ENCODE measurements at places on chromosomes 6 and 20. TPM values are rescaled to one million over a fixed set of nuclear protein-coding genes. Genes with fewer than 3 reads are reported as not detected.

DNA sequence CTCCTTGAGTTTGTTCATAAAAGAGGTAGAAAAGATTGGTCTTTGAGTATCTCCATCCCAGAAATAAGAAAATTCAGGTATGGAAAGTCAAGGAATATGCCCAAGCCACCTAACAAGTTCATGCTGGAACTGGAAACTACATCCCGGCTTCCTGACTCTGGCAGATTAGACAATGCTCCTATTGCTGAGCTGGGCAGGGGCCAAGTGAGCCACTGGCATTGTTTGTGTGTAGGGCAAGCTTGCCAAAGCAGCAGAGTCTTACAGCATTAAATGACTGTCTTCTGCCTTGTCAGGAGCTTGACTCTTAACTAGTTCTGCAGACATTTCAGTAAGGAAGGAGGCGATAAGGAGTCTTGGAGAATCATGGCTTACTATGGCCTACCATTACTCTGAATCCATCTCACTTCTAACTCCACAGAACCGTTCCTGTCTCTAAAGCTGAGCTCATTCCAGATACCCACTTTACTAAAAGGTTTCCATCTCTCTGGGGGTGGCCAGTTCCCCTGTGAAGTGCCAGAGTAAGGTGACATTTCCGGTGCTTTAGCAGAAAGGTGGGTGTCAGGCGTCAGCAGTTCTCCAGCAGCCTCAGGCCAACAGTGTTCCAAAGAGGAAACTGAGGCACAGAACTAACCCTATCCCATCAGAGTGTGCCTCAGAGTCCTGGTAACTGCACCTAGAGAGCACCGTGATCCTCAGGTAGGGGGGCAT is 30.1 kb downstream of the PRDM1 start:
- DNase-seq: no peak

DNA sequence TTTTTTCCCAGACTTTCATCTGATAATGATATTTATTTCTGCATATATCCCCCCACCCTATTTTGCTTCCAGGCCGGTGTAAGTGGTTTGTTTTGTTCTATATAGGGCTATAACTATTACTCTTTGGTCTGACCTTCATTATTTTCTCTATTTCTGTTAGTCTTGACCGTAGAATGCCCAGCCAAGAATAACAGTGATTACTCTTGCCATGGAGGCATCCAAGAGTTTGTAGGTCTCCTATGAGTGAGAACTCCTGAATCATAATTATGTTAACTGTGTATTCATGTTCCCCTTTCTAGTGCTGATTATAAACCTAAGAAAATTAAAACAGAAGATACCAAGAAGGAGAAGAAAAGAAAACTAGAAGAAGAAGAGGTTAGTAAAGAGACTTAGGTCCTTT is 52.2 kb downstream of the TOP1 start:
- DNase-seq: no peak

Gene SLC35B3
- total RNA-seq: 6.6 TPM

Gene BMP7
- total RNA-seq: 2.7 TPM

DNA sequence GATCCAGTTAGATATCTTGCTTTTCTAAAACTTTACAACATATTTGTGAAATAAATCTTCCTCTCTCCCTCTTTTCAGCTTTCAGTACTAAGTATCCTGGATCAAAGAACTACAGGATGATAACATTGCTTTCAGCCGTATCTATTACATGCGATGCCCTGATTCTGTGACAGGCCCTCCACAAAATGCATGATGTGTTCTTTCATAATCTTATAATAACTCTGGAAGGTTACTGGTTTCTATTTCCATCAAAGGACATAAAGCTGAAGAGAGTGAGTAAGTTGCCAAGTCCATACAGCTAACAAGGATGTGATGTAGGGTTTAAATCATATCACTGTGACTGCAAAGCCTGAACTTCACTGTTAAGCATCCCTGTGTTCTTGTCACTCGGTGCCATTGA is 62.9 kb upstream of the ADGRG6 start:
- DNase-seq: no peak

DNA sequence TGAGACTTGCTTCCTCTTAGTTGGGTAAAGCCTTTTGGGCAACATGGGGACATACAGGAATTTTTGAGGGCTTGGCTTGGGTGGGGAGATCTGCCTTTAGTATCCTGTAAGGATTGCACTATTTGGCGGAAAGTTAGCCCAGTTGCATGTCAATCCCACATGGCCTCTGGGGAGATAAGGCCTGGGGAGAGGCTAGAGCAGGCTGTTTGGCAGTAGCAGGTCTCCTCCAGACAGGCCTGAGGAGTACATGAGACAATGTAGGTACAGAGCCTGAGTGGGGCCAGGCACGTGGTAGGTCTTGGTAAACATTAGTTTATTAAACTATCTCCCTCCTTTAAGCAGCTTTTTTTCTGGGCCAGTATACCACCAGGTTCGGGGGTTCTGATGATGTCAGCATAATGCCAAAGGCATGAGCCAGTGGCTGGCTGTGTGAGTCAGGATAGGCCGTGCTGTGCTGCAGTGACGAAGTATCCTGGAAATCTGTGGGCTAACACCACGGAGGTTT is 147.9 kb downstream of the VEGFA start:
- DNase-seq: no peak

DNA sequence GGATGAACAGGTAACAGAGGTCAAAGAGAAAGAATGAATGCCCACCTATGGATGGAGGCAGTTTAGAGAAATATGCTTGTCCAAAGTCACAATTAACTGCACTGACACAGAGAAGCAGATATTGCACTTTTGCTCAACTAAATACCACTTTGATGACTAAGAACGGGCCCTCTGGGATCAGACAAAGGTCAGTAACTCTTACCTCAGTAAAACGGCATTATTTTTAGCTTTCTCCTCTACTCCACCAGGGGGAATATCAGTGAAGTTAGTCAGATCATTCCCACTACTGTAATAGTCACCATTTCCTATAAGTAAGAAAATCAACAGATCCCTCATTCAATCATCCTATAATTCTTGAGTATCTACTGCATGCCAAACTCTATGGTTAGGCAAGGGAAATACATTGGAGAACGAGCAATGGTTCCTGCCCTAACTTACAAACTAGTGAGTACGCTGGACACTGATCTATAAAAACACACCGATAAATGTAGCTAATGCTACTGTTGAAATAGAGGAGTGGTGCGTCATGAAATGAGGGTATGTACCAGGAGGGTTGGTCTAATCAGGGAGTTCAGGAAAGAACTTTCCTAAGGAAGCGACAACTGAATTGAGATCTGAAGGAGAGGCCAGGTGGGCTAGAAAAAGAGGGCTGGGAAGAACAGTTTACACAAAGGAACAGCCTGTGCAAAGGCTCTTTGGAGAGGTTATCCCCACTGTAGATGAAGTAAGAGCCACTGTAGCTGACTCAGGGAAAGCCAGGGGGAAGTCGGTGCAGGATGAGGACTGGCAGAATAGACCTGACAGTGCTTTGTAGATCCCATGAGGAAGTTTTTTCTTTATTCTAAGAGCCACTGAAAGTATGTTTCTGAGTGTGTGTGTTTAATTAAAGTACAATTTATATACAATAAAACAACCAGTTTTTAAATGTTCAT is 9.2 kb downstream of the ECI2 start:
- DNase-seq: no peak

- no peak for DNase-seq
These were observed 918 bp downstream of the EIF6 start for GRCh38 chr20:35283441-35284266.

- DNase-seq: no peak
These were observed 372 bp downstream of the KIAA0408 start for GRCh38 chr6:127458817-127459216.

Gene ZBTB2
- 8.0 TPM for total RNA-seq

DNA sequence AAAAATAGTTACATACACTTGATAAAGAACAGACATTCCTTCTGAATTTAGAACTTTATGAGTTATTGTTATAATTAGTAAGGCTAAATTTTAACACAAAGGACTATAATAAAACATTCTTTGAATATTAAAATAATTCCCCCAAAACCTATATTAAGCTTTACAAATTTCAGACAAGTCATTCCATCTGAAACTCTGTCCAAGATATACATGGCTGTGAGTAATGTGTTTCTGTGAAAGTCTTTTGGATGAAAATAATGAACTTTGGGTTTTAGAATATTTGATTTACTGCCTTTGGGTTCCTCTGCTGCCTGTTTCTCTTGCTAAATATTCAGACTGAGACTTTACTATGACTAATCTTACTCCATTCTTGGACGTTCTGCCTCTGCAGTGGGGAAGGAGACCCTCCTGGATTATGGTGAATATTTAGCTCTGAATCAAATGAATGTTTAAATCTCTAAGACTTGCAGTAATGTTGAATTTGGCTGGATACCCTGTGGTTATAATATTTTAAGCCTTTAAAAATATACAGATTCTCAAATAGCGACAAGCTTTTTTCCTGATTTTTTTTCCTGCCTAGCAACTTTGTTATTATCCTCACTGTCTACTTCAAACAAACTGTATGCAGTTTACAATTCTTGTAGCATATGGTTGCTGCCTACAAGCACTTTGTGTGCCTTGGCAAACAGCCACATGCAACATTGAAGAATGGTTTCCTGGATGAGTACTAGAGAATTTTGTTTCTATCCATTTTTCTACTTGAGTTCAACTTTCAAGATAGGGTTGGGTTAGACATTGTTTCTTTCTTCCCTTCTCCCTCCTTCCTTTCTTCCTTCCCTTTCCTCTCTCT is 51.4 kb downstream of the TXLNB start:
- no peak for DNase-seq

Gene ASIP
- total RNA-seq: 10.5 TPM

DNA sequence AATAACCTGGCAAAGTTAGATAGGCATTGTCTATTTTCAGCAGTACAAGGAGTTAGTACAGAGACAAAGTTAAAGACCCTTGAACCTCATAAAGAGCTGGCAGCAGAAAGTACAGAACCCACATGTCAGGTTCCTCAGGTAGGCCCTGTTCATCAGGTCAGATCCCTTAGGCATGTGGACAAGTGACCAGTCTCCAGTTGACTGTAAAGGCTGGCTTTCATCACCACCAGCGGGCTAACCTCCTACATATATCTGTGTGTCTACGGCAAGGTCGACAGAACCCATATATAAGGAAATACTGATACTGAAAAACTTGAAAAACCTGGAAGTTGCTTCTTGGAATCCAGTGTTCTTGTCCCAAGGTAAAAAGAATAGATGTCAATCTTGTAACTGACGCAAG is 223.1 kb upstream of the SGK1 start:
- no peak for DNase-seq

GRCh38 chr6:158630938-158631616 is 13.5 kb downstream of the DYNLT1 start:
- DNase-seq: no peak

Gene TAGAP
- total RNA-seq: 0.75 TPM

Gene LRRC73
- 1.5 TPM for total RNA-seq

DNA sequence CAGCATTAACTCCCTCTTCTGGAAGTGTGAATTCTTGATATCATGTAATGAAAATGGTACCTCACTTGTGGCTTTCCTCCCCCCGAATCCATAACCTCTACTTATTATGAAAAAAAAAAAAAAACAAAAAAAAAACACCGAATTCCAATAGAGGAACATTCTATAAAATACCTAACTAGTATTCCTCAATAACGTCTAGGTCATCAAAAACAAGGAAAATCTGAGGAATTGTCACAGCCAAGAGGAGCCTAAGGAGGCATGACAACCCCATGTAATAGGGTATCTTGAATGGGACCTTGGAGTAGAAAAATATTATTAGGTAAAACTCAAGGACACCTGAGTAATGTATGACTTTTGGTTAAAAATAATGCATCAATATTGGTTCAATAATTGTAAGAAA is 38.9 kb upstream of the POLR1H start:
- DNase-seq: no peak

GRCh38 chr6:11214084-11214833 is 18.2 kb downstream of the NEDD9 start:
- no peak for DNase-seq

DNA sequence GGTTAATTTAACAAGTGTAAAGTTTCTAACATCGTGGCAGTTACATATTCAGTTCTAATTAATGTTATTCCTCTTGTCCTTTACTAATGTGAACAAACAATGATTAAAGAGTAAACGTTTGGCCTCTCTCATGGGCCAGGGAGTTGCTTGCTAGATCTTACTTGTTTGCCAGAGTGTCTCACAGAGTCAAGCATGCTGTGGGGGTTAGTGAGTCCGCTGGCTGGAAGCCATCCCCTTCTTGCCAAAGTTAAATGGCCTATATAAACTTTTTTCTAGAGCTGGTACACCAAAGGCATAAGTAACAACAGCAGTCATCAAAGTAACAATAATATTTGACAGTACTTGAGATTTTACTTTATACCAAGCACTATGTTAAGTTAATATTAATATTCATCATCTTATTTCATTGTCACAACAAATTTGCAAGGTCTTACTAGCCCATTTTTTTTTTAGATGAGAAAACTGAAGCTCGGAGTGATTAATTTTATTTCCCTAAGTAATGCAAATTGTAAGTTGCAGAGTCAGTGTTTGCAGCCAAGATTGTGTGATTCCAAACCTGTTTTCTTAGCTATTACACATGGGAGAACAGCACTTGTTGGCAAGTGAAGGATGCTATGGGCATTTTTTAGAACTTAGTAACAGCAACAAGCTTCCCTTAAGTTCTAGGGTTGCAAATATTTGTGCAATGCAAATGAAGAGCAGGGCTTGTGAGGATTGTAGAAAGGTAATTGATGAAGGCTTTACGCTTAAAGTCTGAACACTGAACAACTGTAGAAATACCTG is 224.5 kb downstream of the RFPL4B start:
- DNase-seq: no peak

GRCh38 chr6:35477551-35478179 is 9.5 kb downstream of the RPL10A start:
- no peak for DNase-seq

Gene REM1
- 2.1 TPM for total RNA-seq

Gene PTCRA
- not detected for total RNA-seq

DNA sequence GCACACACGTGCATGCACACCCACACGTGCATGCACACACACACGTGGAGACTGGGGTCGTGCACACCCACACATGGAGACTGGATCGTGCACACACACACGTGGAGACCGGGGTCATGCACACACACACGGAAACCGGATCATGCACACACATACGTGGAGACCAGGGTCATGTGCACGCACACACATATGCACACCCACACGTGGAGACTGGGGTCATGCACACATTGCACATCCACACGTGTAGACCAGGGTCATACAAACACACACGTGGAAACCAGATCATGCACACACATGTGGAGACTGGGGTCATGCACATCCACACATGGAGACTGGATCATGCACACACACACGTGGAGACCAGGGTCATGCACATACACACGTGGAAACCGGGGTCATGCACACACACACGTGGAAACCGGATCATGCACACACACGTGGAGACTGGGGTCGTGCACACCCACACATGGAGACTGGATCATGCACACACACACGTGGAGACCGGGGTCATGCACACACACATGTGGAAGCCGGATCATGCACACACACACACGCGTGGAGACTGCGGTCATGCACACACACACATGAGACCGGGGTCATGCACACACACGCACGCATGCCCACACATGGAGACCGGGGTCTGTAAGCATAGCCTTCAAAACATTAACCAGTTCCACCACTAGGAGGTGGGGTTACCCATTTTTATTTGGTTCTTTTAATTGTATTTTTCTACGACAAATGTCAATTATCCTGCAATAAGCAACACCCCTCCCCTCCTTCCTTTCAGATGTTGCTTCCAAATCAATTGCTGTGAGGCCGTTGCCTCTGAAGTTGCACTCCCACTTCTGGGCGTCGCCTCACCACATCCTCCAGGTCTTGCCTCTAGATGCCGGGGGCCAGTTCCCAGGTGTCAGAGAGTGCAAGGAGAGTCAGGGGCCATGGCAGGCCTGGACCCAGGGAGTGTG is 95.8 kb downstream of the TMEM242 start:
- no peak for DNase-seq

All from cardiac septum (tissue), 1 donor.